ENCODE measurements at places on chromosomes 16 and 17.

DNA sequence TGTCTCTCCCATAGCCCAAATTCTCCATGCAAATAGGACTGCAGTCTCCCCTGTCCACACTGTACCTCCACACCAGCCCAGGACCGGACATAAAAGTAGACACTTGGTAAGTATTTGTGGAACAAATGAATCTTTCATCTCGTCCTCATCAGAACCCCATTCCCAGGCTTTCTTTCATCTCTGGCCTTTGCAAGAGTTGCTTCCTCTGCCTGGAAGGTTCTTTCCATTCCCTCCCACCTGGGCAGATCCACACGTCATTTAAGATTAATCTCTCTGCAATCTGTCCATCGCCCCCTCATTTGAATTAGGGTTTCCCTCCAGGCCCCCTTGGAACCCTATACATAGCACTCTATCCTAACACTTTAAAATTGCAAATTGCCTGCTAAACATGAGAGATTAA lies 3.9 kb upstream of the NXPH3 start:
- no peak for DNase-seq

DNA sequence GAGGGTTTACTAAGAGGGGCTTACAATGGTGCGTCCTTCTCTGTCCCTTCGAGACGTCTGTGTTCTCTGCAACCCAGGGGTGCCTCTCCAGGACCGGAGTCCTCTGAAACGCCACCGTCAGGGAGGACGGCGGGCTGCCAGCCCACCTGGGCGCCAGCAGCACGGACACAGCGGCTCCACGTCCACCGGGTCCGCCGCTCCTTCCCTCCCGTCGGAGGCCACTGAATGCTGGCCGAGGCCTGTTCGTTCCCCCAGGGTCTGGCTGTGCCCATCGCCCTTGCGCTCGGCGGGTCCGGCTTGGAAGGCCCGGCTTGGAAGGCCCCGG lies 403 bp downstream of the TEPSIN start:
- DNase-seq, result no peak

DNA sequence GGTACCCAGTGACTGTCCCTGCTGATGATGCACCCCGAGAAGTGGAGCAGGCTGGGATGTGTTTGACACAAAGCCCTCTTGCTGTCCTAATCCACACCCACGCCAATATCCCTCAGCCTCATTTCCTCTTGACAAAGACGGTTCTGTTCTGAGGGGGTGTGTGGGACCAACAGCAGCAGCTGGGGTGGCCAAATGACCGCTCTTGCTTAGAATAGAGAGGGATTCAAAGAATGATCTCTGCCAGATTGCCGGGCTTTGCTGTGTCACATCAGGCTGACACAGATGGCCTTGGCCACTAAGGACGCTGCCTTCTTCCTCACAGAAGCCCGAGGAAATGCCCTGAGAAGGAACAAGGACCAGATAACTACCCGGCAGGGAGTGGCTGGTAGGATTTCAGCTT lies 250.7 kb downstream of the NTN1 start:
- DNase-seq, result no peak

- DNase-seq, result no peak
These were observed 59.2 kb upstream of the MARCHF10 start for GRCh38 chr17:62867303-62867702.

- DNase-seq, result no peak
These were observed 18.9 kb downstream of the C16orf86 start for GRCh38 chr16:67685388-67686112.

DNA sequence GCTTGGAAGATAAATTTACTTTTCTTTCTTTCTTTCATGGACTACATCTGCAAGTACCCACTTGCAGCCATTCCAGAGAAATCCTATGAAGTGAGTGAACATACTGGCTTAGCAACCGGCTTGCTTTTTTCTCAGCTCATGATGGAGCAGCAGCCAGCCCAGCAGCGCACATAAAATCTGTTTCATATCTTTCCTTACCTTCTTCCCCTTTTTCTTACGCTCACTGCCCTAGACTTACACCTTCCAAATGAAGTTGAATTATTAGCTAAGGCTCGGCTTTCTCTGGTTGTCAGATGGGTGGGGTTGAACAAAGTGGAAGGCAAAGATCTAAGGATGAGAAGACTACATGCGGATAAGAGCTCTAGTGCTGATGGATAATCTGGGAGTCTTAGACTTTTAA lies 13.9 kb upstream of the ABCA8 start:
- DNase-seq, result no peak

DNA sequence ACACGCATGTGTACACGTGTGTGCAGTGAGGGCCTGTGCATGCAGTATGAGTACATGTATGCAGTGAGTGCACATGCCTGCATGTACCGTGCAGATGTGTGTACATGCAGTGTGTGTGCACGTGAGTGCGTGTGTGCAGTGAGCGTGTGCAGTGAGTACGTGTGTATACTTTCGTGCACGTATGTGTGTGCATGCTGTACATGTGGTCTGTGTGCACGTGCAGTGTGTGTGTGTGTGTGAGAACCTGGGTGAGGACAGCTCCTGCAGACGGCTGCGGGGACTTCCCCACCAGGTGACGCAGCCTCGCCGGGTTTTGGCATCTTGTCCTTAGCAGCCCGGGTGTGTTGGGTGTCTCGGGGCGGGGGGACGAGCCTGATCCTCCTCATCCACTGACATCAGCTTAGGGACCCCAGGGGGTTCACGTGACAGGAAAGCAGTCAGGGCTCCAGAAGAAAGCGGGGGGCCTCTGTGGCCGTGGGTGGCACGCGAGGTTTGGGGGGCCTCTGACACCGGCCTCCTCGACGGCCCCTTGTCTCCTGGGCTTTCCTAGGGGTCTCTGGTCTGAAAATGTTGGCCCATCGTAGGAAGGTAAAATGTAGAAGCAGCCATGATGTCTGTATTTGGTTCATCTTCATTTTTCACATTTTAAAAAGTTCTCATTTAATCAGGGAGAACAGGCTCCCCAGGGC lies 119.6 kb upstream of the ZNF750 start:
- DNase-seq, result no peak
